ENCODE measurements at places on chromosomes 4 and X. TPM values are rescaled to one million over a fixed set of nuclear protein-coding genes. Genes with fewer than 3 reads are reported as not detected.

Gene C4orf50
- not detected for total RNA-seq

Gene MAD2L1
- 49.7 TPM for total RNA-seq

Gene HERC3
- total RNA-seq: 20.8 TPM

Gene HDX
- total RNA-seq: 4.0 TPM

All from hair follicular keratinocyte (primary cell).